ENCODE measurements at places on chromosomes 3 and 15. TPM values are rescaled to one million over a fixed set of nuclear protein-coding genes. Genes with fewer than 3 reads are reported as not detected.

GRCh38 chr3:131033480-131034080 is 6.9 kb downstream of the NEK11 start:
- no peak for DNase-seq

- DNase-seq, result no peak
Observed at GRCh38 chr3:143924522-143925285, 46.9 kb upstream of the DIPK2A start.

EBLN2 gene
- total RNA-seq, result 0.79 TPM

TLR9 gene
- total RNA-seq, result not detected

CTSH gene
- 100 TPM for total RNA-seq

- DNase-seq, result no peak
Observed at GRCh38 chr15:51992953-51993352, 21.4 kb upstream of the LEO1 start.

- no peak for DNase-seq
Observed at GRCh38 chr3:27315003-27315402, 54.2 kb downstream of the NEK10 start.

DNA sequence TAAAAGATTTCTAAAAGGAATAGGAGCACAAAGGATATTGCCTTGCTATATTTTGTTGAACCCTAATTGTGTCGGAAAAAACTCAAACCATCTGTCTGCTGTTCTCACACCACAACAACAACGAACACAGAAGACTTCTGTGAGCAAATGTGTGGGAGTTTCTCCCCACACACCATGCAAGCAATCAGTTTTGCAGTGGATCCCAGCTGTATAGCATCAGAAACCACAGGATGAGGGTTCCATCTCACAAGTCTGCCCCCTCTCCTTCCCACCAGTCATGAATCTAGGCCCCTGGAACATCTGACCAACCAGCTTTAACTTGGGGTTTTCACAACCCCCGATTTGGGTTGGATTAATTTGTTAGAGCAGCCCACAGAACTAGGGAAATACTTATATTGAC is 91.3 kb upstream of the SLC4A7 start:
- DNase-seq, result no peak

CCR3 gene
- not detected for total RNA-seq

MST1R gene
- total RNA-seq, result 1.1 TPM

- no peak for DNase-seq
Observed at GRCh38 chr15:47332481-47332880, 384.8 kb upstream of the SEMA6D start.

DNA sequence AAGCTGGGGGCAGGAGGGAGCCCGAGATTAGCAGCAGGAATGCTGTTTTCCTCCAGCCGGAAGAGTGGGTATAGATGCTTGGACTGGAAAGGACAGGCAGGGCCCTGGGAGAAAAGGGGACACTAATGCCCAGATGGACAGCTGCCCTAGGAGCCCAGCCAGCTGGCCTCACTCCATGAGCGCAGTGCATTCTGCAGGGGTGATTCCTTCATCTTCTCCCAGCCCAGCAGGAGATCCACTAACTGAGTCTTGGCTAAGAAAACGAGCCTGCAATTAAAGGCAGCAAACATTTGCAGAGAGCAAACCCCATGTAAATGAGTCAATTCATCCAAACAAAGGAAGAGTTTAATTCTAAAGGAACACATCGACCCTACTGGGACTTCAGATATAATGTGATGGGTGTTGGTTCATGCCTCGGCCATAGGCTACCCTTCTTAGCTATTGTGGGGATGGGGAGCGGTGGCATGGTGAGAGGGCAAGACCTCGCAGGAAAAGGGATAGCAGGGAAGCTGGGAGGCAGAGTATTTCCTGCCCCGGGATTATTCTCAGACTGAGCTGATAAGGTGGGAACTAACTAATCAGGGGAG is 13.3 kb upstream of the MINAR1 start:
- peak; percentile 24 for DNase-seq

DNA sequence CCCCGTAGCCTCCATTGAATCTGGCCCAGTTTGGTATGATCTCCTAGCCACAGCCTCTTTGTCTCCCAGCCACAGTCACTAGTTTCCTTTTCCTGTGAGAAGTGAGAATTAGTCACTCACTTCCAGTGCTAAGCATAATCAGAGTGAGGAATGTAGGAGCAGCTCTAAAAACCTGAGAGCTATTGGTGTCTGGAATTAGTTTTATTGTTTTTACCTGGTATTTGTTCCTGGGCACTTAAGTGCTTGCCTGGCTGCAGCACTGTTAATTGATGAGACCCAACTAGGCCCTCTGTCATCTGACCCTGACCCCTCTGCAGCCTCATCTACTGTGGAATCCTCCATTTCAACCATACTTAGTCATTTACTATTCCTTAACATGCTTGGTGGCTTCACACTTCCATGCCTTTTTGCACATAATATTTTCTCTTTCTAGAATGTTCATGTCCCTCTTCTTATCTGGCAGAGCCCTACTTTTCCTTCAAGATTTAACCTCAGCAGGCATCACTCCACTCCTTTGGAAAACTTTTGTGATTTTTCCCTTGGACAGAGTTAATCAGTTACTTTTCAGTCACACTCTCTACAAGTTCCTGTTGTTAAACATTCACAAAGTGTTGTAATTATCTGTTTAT is 48.8 kb downstream of the PDE8A start:
- DNase-seq, result no peak

DNA sequence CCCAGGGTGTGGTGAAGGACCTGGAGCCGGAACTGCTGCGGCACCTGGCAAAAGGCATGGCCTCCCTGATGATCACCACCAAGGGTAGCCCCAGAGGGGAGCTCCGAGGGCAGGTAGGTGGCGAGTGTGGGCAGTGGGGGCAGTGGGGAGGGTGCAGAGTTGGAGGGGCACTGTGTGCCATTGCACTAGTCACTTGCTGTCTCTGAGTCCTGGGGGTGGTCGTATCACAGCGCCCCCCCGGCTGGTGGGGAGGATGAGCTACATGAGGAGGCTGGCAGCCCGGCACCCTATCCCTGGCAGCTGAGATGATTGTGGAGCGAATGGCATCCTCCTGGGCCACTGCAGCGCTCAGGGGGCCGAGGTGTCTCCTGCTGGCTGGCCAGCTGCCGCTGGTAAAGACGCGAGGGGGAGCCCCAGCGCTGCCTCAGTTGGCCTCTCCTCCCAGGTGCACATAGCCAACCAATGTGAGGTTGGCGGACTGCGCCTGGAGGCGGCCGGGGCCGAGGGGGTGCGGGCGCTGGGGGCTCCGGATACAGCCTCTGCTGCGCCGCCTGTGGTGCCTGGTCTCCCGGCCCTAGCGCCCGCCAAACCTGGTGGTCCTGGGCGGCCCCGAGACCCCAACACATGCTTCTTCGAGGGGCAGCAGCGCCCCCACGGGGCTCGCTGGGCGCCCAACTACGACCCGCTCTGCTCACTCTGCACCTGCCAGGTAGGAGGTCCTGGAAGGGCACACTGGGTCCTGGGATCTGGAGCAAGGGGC is 6.4 kb downstream of the CHRD start:
- no peak for DNase-seq

COLQ gene
- not detected for total RNA-seq

DNA sequence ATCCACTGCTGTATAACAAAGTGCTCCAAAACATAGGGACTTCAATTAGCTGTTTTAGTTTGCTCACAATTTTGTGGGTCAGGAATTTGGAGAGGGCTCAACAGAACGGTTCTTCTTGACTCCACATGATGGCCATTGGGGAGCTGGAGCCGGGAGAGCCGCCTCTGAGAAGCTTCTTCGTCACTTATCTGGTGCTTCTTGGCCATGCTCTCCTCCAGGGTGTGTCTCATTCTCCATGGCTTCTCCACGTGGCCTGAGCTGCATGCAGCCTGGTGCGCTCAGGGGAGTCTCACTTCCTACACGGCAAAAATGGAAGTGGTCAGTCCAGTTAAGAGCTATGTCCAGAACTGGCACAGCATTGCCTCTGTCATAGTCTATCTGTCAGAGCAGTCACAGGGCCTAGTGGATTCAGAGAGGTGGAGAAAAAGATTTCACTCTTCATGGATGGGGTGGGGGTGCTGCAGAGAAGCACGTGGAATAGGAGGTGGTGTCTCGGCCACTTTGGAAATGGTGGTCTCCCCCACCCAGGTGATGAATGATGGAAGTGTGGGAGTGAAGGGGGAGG is 26.3 kb upstream of the PRR23E start:
- no peak for DNase-seq

- DNase-seq, result no peak
Observed at GRCh38 chr15:65914981-65915925, 46.0 kb downstream of the RAB11A start.

- DNase-seq, result no peak
Observed at GRCh38 chr3:187880441-187880840, 135.2 kb upstream of the BCL6 start.

GRCh38 chr15:74808840-74809229 is 3.8 kb upstream of the LMAN1L start:
- no peak for DNase-seq

GRCh38 chr3:14331251-14331650 is 71.2 kb upstream of the SLC6A6 start:
- no peak for DNase-seq

DNA sequence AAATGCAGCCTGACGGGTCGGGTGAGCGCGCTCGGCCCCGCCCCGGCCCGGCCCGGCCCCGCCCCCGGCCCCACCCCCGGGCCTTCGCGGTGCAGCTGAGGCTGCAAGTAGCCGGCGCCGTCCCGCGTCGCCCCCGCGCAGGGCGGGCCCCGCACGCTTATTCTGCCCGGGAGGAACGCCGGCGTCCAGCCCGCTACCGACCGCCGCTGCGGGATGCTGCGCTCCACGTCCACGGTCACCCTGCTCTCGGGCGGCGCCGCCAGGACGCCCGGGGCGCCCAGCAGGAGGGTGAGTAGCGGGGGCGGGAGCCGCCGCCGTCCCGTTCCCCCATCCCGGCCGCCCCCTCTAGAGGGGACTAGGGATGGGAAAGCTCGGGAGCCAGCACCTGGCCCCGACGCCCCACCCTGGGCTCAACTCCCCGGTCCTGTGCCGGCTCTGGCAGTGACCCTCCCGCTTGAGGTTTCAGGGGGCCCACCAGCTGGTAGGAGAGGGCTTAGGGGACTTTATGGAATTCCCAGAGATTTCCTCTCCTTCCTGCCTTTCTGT is at the start of gene MYZAP:
MYZAP (plus strand) TSS at position 83 of the 546 bp plus-strand sequence; CDS start at position 214, 131 bp downstream.
- peak; percentile 58 for DNase-seq

MRPS11 gene
- 103 TPM for total RNA-seq

NR1I2 gene
- total RNA-seq, result not detected

DNA sequence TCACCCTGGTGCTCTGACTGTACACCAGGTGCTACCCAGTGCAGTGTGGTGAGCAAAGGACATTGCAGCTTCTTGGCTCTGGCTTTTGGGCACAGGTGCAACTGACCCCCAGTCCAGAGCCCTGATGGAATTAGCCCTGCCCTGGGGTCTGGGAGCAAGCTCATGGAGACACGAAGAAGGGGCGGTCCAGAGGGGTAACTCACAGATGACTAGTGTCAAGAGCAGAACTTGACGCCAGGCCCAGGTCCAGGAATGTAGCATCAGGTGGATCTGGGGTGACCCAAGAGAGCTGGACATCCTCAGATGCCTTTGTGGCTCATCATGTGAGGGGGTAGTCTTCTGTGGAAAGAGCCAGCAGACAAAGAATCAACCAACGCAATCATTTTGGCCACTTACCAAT is 88.9 kb downstream of the ASB7 start:
- DNase-seq, result no peak

- no peak for DNase-seq
Observed at GRCh38 chr3:196489747-196490146, 13.8 kb downstream of the RNF168 start.

DNA sequence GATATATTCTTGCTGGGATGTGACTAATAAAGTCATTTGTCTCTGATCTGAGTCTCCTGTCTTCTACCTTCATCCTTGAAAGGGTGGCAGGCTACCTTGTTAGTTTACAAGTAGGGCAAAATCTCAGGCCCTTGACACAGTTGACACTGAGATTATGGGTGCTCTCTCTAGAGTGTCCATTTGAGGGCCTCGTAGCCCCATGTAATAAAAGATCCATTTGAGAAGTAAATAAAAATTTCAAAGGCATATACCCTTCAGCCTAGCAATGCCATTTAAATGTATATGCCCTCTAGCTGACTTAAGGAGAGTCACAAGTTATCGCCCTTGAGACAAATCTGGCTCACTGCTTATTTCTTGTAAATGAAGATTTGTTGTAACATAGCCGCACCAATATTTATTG is 98.6 kb downstream of the TCF12 start:
- DNase-seq, result no peak

DNA sequence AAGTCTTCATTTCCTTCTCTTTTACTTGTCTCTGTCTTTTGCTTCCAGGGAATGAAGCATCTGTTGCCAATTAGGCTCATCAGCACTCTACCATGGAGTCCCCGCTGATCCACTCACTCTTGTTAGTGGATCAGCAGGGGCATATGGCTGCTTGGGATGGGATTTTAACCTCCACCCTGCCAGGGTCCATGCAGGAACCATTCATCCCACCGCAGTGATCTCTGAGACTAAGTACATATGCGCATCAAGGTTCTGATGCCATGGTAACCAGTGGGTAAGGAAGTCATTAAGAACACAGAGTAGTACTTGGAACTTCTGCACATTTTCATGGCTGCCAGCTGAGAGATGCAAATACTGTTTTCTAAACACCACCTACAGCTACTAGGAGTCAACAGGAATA is 374.0 kb upstream of the ALCAM start:
- DNase-seq, result no peak

- DNase-seq, result no peak
Observed at GRCh38 chr3:138097192-138098172, 17.9 kb downstream of the DZIP1L start.

Data from MG63 (cell line).